SK-N-DZ (cell line): ENCODE measurements at places on chromosomes 2 and 18.
A peak's percentile ranks its signal among the peaks of the same experiment; 100 is the strongest.

GRCh38 chr2:142874293-142874814 is 3.1 kb upstream of the KYNU start:
- no peak for DNase-seq

GRCh38 chr2:37837628-37838328 is 87.3 kb upstream of the RMDN2 start:
- DNase-seq = peak; percentile 85

- DNase-seq = no peak
These were observed 128.8 kb downstream of the TTC32 start for GRCh38 chr2:19772981-19773380.

DNA sequence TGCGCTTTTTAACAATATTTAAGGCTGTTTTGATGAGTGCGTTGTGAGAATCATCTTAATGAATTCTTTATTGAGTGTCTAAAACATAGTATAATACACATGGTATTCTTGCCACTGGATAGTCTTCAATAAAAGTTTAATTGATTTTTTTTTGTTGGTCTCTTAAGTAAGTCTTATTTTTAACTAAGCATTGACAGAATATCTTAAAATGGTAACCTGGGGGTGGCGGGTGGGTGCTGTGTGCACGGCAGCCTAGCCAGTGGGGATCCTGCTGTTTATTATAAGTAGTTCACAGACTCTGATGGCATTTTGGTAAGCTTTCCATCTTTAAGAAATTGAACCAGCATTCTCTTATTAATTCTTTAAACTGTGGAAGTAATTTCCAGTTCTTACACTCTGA is 6.0 kb downstream of the SOX11 start:
- DNase-seq = no peak

- no peak for DNase-seq
These were observed 93.1 kb downstream of the GYPC start for GRCh38 chr2:126748929-126749518.

DNA sequence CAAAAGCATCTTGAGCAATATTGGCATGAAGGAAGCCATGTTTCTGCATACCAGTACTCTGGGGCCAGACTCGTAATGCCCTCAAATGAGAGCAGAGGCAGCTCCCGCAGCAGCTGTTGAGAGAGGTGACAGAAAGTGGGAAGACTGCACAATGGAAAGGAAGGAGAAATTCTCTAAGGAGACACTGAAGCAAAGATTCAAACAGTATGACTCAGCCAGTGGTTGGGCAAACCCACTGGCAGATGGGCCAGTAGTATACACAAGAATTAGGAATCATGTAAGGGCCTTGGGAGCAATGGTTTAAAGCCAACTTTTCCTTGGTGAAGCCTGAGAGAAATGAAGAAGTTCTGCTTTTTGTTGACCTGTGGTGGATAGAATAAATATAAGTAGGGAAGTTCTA is 2092.7 kb upstream of the PIK3C3 start:
- DNase-seq = no peak
